ENCODE measurements at places on chromosomes 5 and 9.

GRCh38 chr9:124020520-124021384 is 9.2 kb downstream of the LHX2 start:
- DNase-seq: no peak

- DNase-seq: no peak
Observed at GRCh38 chr9:93320591-93321219, 130.8 kb upstream of the FAM120A start.

- no peak for DNase-seq
Observed at GRCh38 chr5:99317136-99317535, 388.3 kb upstream of the CHD1 start.

DNA sequence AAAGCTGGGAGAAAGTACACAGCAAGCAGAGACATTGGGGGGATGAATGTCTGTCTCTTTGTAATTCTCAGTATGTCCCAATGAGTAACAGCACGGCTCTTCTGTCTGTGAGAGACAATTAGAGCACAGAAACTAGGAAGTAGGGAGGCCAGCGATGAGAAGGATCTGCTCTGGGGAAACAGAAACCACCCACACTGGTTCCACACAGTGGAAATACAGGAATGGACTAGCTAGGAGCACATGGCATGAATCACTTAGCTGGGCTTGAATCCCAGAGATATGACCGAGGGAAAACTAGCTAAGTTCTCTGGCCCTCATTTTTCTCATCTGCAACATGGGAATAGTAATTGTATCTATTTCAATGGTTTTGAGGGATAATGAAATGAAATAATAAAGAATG is 895.9 kb downstream of the TLE4 start:
- no peak for DNase-seq

GRCh38 chr9:21251190-21251589 is 11.4 kb upstream of the IFNA14 start:
- DNase-seq: no peak

DNA sequence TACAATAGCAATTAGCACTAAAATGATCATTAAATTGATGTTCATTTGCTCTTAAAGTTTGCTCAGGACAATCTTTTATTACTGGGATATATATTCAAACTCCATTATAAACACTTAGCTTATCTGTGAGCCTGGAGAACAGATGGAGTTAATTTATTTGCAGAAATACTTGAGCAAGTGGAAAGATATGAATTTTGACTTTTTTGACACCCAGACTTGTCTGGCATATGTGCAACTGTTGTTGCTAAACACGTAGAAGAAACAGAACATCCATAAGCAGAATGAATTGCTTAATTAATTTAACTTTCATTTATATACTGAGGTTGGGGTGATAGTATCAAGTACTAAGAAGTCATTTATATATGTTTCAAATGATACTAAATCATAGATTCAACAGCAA is 820.7 kb upstream of the TYRP1 start:
- no peak for DNase-seq

- DNase-seq: no peak
Observed at GRCh38 chr9:6758248-6758497, 400 bp downstream of the KDM4C start.

DNA sequence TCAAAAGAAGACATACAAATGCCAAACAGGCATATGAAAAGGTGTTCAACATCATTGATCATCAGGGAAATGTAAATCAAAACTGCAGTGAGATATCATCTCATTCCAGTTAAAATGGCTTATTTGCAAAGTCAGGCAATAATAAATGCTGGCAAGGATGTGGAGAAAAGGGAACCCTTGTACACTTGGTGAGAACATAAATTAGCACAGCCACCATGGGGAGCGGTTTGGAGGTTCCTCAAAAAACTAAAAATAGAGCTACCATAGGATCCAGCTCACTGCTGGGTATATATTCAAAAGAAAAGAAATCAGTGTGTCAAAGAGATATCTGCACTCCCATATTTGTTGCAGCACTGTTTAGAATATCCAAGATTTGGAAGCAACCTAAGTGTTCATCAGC is 50.3 kb downstream of the AP3S1 start:
- no peak for DNase-seq

DNA sequence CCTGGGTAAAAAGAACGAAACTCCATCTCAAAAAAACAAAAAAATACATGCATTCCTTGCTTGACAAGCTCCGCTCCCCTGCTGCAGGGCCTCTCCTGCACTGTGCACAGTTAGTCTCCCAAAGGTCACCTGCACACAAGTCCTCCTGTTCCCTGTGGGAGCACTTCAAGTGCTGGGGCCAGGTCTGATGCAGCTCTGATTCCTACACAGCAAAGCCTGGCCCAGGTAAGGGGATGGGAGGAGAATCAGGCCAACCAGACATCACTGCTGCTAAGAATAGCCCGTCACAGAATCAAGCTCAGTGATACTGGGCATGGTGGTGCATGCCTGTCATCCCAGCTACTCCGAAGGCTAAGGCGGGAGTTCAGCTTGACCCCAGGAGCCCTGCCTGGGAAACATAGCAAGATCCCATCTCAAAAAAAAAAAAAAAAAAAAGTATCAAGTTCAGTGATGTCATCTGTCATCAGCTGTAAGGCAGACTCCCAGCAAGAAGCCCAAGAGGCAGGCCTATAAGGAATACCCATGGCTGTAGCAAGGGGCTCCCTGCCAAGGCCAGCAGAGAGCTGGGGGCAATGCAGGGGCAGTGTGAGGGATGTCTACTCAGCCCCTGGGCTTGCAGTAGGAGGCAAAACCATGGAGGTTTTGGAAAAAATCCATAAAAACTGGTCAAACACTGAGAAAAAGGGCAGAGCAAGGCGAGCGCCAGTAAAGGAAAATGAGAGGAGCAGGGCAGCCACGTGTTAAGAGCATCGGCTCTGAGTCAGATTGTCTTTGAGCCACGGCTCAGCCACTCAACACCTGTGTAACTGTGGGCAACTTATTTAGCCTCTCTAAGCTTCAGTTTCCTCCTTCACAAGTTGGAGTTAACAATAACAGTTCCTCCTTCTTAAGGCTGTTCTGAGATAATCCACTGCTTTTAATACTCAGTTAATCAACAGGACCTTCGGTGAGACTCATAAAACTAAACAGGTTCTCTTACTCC is 3.2 kb downstream of the TPM2 start:
- DNase-seq: no peak

- no peak for DNase-seq
Observed at GRCh38 chr9:82555431-82556051, 507.4 kb downstream of the RASEF start.

DNA sequence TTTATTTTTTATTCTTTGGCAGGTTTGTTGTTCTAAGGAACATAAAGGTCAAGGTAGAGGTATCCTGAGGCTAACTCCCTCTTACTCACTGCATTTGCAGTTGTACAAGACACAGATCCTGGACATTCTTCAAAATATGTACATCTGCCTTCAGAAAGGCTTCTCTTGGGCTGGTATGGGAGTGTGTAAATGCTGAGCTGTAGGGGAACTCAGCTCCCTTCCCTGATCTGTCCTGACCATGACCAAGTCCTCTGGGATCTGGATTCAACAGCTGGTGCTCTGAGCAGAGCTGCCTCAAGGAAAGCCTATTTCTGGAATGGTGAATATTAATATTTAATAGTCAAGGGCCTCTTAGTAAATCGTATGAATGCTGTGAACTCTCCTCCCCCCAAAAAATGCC is 117.4 kb downstream of the PRKACG start:
- DNase-seq: no peak

DNA sequence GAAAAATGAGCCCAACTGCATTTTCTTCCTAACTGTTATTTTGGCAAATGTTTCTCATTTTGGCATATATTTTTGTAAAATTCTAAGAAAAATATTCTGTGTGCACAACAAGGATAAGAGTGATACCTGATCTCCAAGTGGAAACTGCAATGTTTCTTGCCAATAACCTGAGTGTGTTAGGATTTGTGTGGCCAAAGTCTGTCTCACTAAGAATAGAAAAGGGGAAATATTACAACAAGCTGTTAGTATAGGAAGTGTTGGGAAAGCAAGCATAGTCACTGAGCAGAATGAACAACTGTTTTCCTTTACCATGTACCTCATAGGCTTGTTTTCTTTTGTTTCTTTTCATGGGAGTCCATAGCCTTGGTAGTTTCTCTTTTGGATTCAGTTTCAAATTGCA is 624.2 kb downstream of the MTRR start:
- no peak for DNase-seq

DNA sequence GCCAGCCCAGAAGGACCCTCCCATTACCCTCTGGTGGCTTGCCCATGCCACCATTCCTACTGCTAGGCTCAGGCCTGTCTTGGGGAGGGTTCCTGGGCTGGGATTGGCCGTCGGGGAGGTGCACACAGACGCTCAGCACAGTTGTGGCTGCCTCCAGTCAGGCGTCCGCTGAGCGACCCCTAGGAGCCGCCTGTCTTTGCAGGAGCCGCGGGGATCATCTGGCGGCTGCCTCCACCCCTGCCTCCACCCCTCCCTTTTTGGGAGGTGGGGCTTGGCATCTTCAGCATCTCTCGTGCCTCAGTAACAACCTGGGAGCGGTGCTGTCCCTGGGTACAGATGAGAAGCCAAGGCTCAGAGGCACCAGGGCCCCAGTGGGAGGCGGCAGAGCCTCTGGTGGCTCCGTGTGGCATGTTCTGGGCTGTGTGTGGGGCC is 39.6 kb downstream of the RXRA start:
- DNase-seq: no peak

DNA sequence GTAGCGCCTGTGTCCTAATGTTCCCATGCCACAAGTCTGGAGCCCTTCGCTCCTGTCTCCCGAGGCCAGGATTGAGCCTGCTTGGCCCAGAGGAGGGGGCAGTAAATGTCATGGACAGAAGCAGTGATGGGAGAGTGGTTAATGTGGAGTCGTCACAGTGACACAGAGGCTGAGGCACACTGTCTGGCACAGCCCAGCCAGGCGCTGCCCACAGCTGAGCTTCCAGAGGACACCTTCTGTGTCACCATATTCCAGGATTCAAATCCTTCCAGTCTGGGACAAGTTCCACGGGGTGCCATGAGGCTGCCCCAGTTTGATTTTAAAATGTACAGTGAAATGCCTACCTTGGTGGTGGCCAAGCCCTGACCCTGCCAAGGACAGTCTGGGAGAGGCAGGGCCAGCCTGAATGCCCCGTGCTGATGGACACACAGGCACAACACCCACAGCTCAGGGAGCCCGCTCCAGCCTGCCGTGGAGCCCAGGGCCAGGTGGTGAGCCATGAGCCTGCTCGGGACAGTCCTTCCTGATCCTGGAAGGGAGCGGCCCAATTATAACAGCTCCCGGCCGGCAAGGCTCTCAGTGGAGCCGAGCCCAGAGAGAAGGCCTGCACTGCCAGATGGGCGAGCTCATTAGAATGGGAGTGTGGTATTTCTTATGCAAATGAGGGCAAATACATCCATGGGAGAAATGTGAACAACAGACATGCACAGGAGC is 99.1 kb upstream of the RUFY1 start:
- no peak for DNase-seq

- no peak for DNase-seq
Observed at GRCh38 chr9:124213396-124213795, 44.4 kb upstream of the NEK6 start.

- DNase-seq: no peak
Observed at GRCh38 chr5:56072863-56073766, 78.4 kb upstream of the IL6ST start.

GRCh38 chr9:3262826-3263529 is 262.8 kb downstream of the RFX3 start:
- DNase-seq: no peak

DNA sequence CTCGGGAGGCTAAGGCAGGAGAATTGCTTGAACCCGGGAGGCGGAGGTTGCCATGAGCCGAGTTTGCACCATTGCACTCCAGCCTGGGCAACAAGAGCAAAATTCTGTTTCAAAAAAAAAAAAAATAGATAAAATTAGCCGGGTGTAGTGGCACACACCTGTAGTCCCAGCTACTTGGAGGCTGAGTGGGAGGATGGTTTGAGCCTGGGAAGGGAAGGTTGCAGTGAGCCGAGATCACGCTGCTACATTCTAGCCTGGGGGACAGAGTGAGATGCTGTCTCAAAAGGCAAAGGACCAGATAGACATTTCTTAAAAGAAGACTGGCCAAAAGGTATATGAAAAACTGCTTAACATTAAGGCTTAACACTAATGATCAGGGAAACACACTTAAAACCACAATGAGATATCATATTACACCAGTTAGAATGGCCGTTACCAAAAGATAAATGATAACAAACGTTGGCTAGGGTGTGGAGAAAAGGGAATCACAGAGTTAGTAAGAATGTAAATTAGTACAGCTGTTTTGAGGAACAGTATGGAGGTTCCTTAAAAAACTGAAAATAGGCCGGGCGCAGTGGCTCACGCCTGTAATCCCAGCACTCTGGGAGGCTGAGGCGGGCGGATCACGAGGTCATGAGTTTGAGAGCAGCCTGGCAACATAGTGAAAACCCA is 10.1 kb upstream of the MARVELD2 start:
- DNase-seq: no peak

GRCh38 chr5:120372899-120373298 is 91.2 kb upstream of the PRR16 start:
- DNase-seq: no peak

DNA sequence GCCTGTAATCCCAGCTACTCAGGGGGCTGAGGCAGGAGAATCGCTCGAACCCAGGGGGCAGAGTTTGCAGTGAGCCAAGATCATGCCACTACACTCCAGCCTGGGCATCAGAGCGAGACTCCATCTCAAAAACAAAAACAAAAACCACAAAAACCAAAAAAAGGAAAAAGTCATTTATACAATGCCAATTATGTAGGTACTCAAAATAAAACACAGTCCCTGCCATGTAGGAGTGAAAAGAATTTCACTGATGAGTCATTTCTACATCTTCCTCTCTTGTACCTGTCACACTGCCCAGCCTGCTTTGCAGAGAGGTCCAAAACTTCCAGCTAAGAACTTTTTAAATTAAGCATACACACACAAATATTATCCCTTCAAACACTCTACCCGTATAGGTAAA is 215.8 kb downstream of the EPB41L4A start:
- no peak for DNase-seq

- DNase-seq: no peak
Observed at GRCh38 chr5:176959051-176959450, 47.5 kb downstream of the UIMC1 start.

GRCh38 chr9:90801973-90802322 is 329 bp downstream of the SYK start:
- DNase-seq: no peak

- no peak for DNase-seq
Observed at GRCh38 chr5:32499261-32499660, 54.7 kb upstream of the ZFR start.

GRCh38 chr9:15834541-15834940 is 281.7 kb downstream of the CCDC171 start:
- DNase-seq: no peak

DNA sequence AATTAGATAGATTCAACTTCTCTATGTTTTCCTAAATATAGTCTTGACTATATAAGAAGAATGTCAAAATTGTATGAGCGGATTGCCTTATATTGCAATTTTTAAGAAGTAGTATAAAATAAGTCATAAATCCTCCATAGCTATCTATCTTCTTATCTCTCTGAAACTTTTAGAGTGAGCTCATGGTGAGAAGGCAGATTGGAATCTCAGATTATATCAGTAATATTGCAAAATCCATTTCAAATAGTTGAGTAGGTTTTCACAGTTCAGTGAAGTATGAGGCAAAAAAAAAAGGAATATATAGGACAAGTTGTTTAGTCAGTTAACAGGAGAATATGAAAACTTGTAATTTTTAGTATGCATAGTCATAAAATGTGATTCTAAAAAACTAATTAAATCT is 156.4 kb downstream of the FAM174A start:
- DNase-seq: no peak

GRCh38 chr5:161414037-161414436 is 132.5 kb downstream of the GABRB2 start:
- no peak for DNase-seq
